Tongue (tissue), 3 donors: ENCODE measurements at places on chromosomes 4 and X. TPM values are rescaled to one million over a fixed set of nuclear protein-coding genes. Genes with fewer than 3 reads are reported as not detected.

DNA sequence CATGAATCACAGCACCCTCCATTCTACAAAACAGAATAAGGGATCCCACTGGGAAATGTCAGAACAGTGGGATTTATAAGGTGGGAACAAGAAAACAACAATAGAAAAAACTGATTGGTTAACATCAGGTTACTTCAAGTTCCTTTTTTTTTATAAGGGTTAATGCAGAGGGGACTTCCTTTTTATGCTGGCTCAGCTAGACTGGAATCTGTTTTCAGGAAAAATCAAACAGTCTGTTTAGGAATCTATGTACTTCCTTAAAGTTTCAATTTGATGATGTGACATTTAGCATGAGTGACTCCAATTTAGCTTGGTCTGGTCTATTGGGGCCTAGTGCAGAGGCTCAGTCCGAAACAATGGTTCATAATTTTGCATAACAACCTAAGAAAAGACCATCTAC is 192.9 kb downstream of the ADGRA3 start:
- DNase-seq, result no peak

The ANXA3 gene
- 26.3 TPM for total RNA-seq

The NPY1R gene
- total RNA-seq, result 6.3 TPM

- DNase-seq, result no peak
Measured at GRCh38 chr4:74618659-74619058, 173.7 kb downstream of the AREG start.

DNA sequence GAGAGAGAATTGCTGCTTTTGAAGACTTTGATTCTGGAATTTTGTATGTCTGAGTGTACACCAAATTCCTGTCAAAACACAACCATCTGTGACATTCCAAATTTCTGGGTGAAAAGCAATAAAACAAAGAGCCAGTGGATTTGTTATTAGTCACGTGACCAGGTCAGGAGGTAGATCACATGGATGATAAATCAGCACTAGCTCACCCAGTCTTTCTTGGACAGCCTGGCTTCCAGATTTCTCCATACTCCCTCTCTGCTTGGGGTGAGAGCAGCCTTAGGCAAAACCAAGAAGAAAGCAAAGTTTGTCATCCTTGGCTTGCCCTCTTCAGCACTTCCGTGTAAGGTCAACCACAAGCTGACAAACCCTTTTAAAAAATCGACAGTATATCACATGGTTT is 194.2 kb downstream of the CLCN4 start:
- no peak for DNase-seq

The IL2RG gene
- total RNA-seq, result 4.3 TPM

DNA sequence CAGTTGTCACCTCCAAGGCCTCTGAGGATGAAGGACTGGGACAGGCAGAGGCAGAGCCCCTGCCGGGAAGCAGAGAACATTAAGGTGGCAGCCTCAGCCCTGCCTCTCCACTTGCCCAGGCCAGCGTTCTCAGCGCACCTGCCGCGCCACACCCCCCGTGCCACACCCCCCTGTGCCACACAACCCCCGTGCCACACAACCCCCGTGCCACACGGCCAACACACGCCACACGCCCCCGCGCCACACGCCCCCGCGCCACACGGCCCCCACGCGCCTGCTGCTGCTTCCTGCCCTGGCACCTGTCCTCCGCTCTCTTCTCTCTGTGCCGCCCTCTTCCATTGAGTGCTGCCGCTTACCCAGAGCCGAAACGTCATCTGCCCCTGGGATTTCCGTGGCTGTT is 58.0 kb upstream of the ZFP42 start:
- no peak for DNase-seq

The FHIP1A gene
- 66.0 TPM for total RNA-seq

The MAGEC1 gene
- not detected for total RNA-seq

- DNase-seq, result no peak
Measured at GRCh38 chrX:26922278-26922677, 540.9 kb downstream of the PPP4R3C start.

- no peak for DNase-seq
Measured at GRCh38 chr4:2093265-2093664, 34.1 kb downstream of the NAT8L start.

The SCML1 gene
- 10.7 TPM for total RNA-seq

The ATP2B3 gene
- 0.41 TPM for total RNA-seq

- DNase-seq, result no peak
Measured at GRCh38 chrX:114006664-114007063, 577.2 kb upstream of the HTR2C start.
